ENCODE measurements at places on chromosomes 3 and 15.

DNA sequence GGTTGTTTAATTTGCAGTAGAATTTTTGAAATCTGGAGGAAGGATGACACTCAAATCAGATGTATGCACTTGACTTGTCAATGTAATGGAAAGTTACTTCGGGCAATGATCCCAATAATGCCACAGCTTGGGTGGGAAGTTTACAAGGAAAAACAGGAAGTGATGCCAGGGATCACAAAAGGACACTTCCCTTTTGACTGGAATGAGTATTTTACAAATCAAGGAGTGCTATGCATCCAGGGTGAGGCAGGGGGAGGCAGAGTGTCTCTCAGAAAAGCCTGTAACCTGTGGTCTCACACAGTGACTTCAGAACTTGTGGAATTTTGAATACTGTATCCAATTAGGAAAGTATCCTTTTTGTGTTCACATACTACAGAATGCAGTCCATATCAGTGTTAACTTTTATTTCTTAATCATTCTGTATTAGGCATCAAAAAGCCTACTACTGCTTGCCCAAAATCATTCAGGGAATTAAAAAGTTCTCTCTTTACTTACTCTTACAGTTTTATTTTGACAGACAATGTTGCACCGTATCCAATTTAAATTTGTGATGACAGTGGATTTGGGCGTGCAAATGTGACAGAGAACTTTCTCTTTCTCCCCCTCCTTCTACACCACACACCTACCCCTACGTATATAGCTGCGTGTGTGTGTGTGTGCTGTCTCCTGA is 445.1 kb downstream of the MECOM start:
- DNase-seq: peak; percentile 1

- DNase-seq: no peak
Observed at GRCh38 chr3:179236669-179237301, 14.1 kb downstream of the KCNMB3 start.

DNA sequence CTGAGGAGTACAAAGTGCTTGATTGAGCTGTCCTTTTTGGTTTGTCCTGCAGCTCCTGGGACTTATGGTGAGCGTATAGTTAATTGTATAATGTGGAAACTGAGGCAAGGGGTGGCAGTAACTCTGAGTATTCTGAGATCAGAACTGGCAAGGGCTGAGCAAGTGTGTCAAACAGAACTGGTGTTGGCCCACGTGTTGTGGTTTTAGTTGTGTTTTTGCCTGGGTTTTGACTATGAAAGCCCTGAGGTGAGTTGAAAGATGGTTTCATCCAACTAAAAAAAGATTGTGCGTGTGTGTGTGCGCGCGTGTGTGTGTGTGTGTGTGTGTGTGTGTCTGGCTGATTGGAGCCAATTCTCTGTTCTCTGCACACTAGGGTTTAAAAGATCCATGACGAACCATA is 154.1 kb downstream of the EDEM1 start:
- DNase-seq: no peak

DNA sequence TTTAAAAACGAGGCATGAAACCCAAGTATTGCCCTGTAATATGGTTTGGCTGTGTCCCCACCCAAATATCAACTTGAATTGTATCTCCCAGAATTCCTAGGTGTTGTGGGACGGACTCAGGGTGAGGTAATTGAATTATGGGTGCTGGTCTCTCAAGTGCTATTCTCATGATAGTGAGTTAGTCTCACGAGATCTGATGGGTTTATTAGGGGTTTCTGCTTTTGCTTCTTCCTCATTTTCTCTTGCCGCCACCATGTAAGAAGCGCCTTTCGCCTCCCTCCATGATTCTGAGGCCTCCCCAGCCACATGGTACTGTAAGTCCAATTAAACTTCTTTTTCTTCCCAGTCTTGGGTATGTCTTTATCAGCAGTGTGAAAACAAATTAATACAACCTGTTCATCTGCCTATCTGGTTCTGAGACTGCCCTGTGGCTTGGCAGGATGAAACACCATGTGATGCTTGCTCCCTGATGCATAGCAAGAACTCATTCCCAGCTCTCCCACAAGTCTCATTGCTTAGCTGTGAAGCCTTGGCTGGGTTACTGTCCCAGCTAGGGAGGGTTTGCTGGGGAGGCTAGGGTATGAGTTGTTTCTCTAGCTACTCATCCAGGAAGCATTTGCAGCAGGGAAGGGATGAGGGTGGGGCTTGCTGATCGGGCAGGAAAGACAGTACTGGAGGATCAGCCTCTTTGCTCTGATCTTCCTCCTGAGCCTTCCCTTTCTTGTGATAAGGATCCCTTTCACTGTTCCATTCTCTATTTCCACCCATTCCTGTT is 3.7 kb upstream of the SQOR start:
- no peak for DNase-seq

GRCh38 chr15:89551550-89551949 is 23.7 kb upstream of the TICRR start:
- DNase-seq: no peak

DNA sequence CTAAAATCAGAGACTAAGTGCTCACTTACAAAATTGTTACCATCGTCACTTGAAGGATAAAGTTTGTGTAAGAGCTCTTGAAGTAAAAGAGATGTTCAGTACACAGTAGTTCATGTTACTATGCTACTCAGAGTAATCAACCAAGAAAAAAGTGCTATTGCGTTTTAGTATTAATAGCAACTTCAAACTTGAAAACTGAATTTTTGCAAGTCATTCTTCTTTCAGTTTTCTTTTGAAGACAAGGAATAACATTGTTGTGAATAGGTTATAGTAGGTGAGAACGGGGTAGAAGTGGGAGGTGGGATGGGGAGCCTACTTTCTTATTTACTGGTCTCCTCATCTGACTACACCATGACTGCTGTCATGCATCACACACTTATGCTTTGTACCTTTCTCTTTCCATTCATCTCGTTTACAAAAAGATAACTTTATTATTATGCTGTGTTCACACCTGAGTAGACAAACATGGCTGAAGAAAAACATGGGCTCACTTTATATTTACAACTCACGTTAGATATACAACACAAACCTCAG is 39.3 kb upstream of the P3H2 start:
- DNase-seq: no peak

GRCh38 chr15:83898361-83898760 is 244.4 kb downstream of the ADAMTSL3 start:
- DNase-seq: no peak

- no peak for DNase-seq
Observed at GRCh38 chr3:17423786-17424536, 318.5 kb downstream of the TBC1D5 start.

- DNase-seq: no peak
Observed at GRCh38 chr15:47003568-47003967, 713.7 kb upstream of the SEMA6D start.

DNA sequence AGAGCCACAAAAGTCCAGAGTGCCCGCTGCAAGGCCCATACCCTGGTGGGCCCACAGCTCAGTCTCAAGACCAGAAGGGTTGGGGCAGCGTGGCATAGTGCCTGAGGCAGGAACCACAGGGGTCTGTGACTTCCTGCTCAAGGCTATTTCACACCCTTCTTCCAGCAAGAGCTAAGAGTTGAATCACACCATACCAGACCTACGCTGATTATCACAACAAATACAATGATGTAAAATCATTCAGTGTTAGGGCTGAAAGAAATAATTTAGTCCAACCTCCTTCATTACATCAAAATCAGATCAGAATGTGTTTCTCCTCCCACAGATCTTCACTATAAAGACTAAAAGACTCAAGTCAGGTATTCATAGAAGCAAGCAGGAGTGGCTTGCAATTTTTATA is 27.8 kb upstream of the ST8SIA2 start:
- DNase-seq: no peak

DNA sequence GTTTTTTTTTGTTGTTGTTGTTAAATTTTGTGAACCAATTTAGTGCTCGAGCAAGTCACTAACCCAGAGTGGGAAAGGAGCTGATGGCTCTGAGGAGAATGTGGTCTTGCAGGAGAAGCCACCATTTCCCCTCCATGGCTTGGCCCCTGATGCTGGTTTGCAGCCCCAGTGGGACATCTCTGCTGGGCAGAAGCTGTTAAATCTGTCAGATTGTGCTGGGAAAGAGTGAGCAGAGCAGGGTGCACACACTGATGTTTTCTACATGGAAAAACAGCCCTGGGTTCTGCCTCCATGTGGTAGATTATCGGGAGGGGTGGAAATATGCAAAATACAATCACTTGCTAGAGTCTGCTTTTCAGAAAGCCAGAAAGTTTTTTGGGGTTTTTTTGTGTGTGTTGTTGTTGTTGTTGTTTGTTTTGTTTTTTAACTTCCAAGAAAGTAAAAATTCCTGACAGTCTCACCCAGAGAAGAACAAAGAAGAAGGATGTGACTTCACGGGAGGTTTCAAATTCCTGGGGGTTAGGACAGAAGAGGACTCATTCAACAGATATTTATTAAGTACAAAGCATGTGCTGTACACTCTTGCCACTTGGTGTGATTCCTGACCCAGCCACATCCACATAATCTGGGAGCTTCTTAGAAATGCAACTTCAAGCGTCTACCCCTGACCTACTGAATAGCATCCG is 133.7 kb downstream of the FOXB1 start:
- DNase-seq: no peak

DNA sequence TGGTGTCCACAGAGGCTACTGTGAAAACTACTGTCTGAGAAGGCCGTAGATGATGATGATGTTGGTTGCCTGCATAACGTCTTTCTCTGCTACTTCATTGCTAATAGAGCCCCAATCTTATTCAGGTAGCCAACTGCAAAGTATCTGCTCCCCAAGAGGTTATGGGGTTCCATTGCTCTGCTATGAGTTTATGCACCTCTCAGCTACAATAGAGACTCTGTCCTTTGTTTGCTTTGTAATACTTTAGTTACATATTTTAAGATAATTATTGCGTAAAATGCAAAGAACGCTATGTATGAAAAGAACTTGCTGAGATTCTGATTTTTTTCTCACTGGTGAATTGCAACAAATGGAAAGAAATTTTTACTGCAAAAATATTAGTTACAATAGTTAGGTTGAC is 27.8 kb upstream of the GMPPB start:
- no peak for DNase-seq

DNA sequence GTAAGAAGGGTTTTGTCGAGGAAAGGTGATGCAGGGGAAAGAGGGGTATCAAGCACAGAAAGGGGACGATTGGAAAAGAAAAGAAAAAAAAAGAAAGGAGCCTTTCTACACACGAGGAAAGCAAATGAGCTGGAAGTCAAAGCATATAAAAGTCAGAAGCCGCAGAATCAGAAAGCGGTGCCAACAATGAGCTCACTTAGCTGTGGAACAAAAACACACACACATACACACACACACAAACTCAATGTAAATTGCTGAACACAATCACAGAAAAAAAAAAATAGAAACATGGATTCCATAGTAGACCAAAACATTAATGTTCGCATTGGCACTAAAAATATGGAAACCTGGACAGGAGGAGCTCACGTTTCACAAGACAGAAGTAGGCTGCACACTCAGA is 63.4 kb upstream of the FEZF2 start:
- no peak for DNase-seq

- DNase-seq: no peak
Observed at GRCh38 chr3:170205302-170205701, 16.9 kb upstream of the PRKCI start.

DNA sequence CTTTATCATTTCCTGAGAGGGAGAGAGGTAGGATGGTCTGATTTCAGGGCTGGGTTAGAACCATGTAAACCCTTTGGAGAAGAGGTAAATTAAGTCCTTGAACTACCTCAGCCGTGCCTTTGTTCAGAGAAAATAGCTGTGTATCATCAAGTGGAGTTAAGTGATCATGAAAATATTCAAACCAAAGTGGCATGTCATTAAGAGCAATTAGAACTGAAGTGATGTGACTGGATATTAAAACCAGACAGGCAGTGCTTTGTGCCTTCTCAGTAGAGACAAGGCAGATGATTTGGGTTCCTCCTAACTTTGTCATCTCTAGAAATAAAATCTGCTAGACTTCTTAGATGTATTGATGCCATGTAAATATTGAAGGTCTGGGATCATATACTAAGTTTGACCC is 171.5 kb downstream of the IL5RA start:
- DNase-seq: no peak

DNA sequence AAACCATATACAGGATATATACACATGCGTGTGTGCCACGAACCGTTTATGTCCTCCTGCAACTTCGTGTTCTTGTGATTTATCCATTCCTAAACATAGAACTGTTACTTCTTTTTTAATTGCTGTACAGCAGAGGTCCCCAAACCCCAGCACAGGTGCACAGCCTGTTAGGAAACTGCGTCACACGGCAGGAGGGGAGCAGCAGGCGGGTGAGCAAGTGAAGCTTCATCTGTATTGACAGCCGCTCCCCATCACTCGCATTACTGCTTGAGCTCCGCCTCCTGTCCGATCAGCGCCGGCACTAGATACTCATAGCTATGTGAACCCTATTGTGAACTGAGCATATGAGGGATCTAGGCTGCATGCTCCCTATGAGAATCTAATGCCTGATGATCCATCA is 34.9 kb upstream of the NRROS start:
- DNase-seq: no peak

DNA sequence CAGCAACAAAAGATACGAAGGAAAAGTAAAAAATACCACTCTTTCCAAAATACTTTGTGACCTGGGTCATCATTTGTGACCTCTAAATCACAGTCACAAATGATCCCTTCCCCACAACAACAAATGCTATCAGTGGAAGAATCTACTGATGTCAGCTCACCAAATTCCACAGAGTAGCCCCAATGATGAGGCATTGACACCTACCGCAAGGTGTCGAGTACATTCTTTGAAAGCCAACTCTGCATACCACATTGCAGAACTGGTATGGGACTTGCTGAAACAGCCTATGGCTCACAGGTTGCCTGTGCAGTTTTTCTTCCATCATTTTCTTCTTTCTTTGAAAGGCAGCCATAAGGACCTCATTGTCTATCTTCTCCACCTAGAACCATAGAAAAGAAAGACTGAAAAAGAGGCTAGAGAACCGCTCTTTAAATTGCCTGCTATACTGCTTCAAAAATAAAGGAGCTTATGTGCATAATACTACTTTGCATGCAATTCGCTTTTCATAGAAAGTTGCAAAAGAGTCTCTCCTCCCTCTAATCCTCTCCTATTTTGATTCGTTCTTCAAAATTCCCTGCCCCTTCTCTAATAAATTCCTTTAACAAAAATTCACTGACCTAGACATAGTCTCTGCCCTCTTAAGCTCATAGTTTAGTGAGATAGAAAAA is 21.4 kb upstream of the KPNA1 start:
- DNase-seq: no peak

DNA sequence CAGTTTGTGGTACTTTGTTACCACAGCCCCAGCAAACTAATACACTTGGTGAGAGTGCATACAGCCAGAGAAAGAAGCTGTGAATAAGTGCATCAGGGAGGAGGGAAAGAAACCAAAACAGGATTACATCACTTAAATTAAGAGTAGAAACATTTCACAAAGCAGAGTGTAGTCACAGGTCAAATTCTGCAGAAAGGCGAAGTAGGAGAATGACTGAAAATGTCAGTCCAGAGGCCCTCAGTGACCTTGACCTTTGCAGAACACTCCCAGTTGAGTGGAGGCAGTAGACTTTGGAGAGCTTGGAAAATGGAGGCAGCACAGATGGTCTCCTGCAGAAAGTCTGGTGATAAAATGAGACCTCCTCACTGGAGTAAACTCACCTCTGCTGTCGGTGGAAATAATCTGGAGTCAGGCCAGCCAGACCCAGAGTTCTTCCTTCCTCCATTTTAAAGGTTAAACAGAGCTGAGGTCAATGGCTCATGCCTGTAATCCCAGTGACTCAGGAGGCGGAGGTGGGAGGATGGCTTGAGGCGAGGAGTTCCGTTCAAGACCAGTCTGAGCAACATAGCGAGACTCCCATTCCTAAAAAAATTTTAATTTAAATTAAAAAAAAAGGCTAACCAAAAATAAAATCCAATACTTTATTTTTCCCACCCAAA is 5.0 kb downstream of the CD86 start:
- DNase-seq: no peak

Measured in NCI-H187 (cell line).